ENCODE measurements at places on chromosomes 5 and 9.

GRCh38 chr5:55276771-55277170 is 30.7 kb downstream of the DHX29 start:
- no peak for DNase-seq

DNA sequence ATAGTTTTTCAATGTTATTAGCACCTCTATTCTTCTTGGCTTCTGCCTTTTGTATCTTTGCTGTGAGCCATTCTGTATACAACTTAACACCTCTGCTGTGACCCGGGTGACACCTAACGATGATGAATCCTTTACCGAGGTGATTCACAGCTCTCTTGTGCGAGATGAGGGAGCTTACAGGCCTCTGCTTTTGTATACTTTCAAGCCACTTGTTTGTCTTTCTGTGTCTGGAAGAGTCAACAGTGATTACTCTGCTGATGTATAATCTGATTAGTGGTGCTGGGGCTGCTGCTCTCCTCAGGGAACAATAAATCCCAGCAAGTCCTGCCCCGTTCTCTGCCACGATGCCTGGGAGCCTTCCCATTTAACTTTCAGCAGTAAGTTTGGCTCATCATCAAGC is 442.9 kb upstream of the SGCD start:
- DNase-seq, result no peak

DNA sequence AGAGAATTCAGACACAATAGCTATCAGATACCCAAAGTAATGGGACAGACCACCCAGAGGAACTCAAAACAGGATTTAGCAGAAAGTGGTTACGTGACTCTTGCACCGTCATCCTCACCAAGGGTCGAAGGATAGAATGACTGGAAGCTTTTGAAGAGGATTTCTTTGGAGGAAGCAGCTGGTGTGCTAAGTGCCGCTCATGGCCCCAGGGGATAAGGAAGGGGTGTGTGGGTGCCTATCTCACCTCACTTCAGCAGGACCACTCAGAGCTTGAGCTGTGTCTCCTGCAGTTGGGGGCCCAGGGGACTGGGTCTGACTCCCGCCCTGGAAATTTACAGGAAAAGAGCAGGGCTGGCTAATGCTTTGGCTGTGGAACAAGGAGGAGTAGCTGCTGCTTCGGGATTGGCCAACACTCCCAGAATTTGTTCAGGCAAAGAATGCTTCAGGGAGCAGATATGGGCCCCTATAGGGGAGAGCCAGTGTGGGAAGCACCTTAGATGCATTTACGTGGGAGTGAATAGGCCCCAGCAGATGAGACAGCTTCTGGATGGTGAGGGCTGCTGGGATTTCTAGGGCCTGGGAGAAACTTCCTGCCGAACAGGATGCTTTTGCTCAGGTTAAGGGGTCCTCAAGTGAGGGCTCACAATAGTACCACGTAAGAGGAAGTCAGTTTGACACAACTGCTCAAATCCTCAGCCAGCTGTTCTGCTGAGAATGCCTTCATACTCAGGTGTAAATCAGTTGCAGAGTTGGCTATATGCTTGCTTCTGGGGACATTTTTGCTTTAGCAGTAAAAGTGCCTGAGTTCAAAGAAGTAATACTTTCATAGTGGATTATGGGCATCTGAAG is 29.1 kb upstream of the TOMM5 start:
- DNase-seq, result no peak

- DNase-seq, result no peak
These were observed 628.0 kb upstream of the ADAMTS16 start for GRCh38 chr5:4511996-4512656.

GRCh38 chr9:5499889-5500398 is 10.4 kb upstream of the PDCD1LG2 start:
- no peak for DNase-seq

DNA sequence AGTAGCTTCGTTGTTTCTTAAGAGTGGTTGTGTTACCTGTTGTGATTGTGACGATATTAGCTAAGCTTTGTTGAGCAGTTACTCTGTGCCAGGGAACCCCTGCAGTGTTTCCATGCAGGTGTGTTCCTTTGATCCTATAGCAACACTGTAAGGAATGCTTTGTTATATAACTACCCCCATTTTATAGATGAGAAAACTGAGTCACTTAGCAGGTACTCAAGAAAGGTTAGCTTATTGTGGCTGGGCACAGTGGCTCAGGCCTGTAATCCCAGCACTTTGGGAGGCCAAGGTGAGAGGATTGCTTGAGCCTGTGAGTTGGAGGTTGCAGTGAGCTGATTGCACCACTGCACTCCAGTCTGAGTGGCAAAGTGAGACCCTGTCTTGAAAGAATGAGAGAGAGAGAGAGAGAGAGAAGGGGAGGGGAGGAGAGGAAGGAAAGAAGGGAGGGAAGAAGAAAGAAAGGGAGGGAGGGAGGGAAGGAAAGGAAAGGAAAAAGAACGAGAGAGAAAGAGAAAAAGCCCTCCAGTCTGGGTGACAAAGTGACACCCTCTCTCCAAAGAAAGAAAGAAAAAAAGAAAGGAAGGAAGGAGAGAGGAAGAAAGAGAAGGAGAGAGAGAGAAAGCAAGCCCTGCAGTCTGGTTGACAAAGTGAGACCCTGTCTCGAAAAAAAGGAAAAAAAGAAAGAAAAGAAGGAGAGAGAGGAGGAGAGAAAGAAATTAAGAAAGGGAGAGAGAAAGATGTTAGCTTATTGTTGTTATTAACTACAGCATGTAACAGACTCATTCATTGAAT is 85.6 kb upstream of the RARS1 start:
- no peak for DNase-seq

DNA sequence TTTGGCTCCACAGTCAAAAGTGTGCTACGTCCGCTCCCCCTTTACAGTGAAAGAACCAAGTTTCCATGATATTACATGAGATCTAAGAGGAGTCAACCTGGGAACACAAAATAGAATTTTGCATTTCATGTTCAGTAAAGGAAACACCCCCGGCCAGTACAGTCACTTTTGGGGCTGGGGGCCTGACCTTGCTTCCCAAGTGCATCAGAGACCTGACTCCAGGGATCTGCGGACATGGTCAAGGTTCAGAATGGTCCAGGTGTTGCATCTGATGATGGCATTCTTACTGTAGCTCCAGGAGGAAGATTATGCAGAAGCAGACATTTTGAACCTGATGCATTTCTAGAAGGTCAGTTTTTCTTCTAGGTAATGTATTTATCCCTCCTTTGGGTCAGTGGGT is 39.8 kb downstream of the AK8 start:
- no peak for DNase-seq

DNA sequence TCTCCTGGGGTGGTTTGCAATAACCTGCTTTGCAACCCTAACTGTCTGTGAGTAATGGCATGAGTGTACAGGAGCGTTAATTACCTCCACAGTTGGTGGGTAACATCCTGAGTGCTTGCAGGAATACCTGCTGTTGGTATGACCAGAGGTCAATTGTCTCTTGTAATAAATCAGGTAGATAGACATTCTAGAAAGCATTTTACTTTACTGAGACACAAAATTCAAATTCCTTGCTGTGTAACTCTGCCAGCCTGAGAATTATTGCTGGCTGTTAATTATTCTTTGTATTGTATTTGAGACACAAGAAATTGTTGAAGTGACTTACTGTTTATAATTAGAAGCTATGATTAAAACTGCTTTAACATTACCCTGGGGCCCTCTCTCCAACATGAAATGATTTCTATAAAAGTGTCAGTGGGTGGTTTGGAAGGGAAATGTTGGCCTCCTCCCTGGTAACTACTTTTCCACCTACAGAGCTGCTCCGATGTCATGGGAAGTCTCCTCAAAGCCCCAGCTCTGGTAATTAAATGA is 150.8 kb upstream of the ADCY2 start:
- DNase-seq, result no peak

DNA sequence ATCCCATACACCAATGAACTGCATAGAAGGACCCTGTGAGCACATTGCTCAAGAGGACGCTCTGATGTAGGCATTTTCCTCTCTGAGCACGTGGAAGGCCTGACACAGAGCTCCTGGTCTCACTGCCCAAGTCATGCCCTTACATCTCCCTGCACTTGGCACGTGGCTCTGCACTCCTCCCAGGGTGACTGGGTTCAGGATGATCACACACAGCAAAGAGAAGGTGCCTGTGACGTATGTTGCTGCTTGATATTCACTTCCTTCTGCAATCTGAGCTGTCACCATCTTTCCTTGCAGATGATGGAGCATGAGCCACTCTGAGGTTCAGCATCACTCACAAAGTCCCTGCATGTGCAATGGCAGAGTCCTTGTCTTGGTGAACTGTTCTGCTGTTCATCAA is 125.2 kb downstream of the FSTL4 start:
- DNase-seq, result no peak

- DNase-seq, result no peak
These were observed 106.7 kb downstream of the EFNA5 start for GRCh38 chr5:107563959-107564544.

- no peak for DNase-seq
These were observed 14.5 kb downstream of the GRAMD2B start for GRCh38 chr5:126437721-126438120.

GRCh38 chr5:4722886-4723285 is 417.2 kb upstream of the ADAMTS16 start:
- DNase-seq, result no peak

DNA sequence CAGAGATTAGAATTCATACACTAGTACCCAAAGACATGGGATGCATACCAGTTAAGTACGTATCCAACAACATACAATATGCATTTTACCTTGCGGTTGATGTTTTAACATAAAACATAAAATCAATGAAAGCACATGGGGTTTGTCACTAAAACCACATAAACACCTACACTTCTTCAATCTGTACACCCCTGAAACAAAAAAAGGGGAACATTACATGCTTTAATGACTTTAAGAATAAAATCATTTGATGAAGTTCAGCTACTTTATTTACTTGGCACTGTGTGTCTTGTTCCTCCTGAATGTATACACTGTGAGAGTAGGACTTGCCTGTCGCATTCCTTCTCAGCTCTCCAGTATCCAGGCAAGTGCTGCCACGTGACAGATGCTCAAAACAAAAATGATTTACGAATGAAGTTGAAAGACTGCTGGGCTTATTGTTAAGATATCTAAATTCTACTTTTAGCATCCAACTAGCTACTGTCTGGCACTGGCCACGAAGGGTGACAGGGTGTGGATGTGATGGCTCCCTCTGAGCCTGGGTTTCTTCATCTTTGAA is 21.0 kb downstream of the TNFSF15 start:
- no peak for DNase-seq
